ENCODE measurements at places on chromosomes 1 and 21.

DNA sequence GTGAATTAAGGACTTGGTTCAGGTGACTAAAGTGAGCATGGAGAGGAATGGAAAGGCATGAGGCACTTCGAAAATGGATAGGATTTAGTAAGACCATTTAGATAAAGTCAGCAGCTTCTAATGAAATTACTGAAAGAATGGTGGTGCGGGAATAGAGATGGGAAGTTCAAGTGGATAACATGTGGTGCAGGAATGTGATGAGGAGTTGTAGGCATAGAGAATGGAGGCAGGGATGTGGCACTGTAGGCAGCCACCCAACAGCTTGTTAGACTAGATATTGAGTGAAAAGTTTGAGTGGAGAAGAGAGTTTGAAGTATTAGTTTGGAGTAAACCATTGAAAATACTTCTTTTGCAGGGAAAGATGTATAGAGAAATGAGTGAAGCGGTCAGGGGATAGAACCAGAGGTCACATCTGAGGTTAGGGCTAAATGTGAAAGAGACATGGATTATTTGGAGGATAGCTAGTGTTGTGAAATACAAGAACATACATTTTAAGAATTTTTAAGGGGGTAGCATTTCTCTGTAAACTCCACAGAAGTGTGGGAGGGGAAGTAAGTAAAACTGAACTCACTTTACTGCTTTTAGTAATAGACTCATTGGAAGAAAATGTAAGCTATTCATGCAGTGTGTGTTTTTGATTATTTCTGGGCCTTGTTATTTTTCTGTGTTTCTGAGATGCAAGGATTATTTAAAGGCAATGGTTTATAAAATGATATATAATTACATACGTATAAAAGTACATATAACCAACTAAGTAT, 46.2 kb downstream of the DYRK1A start:
- peak; percentile 27 for DNase-seq

- DNase-seq, result no peak
These were observed 172.8 kb upstream of the PTGFR start for GRCh38 chr1:78318011-78318410.

GRCh38 chr21:31577271-31577670, 82.2 kb upstream of the SOD1 start:
- DNase-seq, result peak; percentile 39

DNA sequence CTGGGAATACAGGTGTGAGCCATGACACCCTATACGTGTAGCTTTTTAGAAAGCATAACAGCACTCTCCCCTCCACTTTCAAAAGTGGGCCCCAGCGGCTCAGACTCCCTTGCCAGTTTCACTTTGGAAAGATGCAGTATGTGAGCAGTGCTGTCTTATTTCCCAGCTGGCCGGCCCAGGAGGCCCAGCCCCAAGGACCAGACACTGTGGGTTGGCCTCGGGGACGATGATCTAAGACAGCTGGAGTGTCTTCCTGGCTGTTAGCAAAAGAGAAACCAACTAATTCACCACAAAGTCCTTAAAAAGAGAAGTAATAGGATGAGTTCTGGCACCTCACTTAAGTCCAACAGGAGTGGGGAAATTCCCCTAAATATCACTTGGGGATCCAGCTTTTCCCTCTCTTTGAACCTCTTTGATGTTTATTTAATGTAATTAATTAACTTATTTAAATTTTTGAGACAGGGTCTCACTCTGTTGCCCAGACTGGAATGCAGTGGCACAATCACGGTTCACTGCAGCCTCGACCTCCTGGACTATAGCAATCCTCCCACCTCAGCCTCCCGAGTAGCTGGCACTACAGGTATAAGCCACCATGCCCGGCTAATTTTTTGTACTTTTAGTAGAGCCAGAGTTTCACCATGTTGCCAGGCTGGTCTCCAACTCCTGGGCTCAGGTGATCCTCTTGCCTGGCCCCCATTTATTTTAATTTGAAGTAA, 17.6 kb upstream of the CLIC4 start:
- DNase-seq, result peak; percentile 97

DNA sequence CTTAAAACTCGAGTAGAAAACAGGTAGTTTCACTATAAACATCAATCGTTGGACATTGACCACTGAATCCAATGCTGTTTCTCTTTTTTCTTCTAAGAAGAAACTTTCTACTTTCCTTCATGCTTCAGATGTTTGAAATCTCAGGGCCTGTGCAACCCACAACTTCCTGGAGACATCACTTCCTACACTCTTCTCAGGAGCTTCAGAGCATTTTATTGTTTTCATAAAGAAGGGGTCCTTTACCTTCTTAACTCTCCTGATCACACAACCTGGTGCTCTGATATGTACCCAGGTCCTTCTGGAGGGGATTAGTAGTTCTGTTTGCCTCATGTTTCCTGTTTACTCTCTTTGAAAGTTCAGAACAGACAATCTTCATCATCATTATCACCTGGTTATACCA, 113.0 kb upstream of the VAV3 start:
- DNase-seq, result no peak

GRCh38 chr1:92748138-92748537, 36.8 kb downstream of the EVI5 start:
- no peak for DNase-seq

DNA sequence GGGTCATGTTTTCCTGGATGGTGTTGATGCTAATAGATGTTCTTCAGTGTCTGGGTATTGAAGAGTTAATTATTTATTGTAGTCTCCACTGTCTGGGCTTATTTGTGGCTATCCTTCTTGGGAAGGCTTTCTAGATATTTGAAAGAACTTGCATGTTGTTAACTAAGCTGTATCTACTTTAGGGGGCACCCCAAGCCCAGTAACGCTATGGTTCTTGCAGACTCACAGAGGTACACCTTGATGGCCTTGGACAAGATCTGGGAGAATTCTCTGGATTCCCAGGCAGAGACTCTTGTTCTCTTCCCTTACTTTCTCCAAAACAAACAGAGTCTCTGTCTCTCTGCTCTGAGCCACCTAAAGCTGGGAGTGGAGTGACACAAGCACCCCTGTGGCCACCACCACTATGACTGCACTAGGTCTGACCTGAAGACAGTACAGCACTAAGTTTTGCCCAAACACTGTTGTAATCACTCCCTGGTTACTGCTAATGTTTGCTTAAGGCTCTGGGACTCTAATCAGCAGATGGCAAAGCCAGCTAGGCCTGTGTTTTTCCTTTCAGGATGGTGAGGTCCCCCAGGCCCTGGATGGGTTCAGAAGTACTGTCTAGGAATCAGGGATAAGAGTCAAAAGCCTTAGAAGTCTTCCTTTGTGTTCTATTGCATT, 76.5 kb upstream of the C1orf21 start:
- DNase-seq, result no peak

DNA sequence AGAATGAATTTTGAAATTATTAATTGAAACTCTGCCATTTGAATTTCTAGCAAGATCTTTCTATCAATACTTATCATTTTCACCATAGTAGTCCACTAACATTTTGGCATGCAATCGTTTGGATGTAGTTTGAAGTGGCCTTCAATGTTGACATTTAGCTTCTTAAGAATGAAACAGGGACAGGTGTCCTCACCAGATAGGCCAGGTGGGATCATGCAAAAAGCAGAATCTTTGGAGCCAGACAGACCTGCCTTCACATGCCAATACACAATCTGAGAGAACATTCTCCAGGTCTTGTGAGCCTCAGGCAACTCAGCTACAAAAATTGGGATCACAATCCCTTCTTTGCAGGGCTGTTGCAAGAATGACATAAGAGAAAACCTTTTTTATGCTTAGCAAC, 18.3 kb upstream of the HSPA13 start:
- no peak for DNase-seq

- DNase-seq, result no peak
These were observed 3.0 kb downstream of the A3GALT2 start for GRCh38 chr1:33317946-33318345.

DNA sequence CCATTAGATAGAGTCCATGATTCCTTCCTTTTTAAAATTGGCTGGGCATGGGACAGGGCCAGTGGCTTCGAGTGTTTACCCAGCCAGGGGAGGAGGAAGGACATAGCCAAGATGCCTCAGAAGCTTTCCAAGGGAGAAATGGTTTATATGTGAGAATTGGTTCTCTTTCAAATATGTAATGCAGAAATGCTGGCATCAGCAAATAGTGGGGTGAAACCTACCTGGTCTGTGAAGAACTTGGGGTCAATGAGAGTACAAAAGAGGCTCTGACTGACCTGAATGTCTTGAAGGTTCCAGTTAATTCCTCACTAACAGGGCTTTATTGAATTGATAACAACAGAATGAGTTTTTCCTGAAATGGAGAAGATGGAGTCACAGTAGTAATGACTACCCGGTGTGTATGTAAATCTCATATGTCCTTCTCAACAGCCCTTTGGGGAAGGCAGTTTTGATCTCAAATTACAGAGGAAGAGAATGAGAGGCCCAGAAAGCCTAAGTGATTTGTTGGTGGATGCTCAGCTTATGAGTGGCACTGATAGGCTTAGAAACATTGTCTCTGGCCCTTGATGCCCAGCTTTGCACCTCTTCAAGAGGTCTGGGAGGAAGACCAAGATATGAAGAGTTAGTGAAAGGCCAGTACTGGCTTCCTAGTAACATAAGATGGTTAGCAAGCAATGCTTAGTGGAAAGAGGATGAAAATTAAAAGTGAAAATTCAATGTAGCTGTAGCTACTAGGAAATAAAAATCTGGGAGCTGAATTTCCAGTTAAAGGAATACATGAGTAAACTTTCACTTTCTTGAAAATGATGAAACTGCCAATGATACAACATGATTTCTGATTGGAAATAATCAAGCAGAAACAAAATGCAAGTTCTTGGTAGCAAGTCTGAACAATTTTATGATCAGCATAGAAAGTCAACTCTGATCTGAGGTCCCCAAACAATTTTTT, 2.7 kb downstream of the ATF3 start:
- peak; percentile 68 for DNase-seq
